NCI-H774 (cell line): ENCODE measurements at places on chromosomes 13 and 19.

DNA sequence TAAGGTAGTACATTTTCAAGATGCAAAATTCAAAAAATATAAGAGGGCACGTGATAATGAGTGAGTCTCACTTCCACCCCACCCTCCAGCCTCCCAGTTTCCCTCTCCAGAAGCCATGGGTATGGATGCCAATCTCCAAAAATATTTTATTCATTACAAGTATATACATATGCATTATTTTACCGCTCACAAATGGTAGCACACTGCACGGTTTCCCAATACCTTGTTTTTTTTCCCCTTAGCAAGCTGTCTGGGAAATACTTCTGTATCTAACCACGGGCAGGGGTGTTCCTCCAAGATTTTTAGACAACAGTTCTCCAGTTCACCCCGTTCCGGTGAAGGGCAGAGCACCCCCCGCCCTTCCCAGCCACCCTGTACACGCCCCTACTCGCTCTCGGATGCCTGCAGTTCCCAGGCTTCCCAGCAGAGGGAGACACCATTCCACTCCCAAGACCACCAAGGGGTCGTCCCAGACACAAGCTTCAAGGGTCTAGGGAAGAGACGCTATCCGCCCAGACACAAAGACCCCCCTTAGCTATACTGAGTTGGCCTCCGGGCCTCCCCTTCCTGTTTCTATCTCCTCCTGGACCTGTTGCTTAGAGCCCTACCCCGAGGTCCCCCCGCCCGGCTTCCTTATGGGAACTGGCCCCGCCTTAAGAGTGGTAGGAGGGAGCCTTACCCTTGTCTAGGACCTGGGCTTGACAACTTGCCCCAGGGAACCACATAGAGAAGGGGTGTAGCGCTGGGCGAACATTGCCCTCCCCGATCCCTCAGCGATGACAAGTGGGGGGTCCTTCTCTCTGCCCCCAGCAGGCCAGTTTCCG is 1.1 kb upstream of the FXYD3 start:
- no peak for DNase-seq

GRCh38 chr13:21071015-21071414 is 9.6 kb upstream of the LATS2 start:
- DNase-seq = no peak

DNA sequence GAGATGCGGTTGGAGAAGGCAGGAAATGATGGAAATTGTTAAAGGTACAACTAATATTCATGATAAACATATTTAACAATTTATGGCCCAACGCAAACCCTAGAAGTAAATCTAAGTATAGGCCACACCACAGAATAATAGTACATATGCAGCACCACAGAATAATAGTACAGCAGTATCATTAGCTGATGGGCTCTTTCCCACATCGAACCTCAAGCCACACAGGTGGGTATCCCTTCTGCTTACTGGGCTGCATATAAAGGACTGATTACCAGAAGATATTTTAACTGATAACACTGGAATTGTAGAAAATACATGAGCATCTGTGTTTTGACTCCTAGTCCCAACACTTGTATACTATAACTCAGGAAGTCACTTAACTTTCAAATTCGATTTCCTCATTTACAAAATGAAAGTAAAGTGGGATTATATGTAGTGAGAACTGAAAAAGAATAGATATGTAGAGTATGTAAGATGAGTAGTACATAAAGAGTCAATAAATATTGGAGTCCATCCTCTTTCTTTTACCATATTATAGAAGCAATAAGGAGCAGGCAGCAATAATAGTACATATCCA is 91.5 kb downstream of the TSC22D1 start:
- DNase-seq = no peak

DNA sequence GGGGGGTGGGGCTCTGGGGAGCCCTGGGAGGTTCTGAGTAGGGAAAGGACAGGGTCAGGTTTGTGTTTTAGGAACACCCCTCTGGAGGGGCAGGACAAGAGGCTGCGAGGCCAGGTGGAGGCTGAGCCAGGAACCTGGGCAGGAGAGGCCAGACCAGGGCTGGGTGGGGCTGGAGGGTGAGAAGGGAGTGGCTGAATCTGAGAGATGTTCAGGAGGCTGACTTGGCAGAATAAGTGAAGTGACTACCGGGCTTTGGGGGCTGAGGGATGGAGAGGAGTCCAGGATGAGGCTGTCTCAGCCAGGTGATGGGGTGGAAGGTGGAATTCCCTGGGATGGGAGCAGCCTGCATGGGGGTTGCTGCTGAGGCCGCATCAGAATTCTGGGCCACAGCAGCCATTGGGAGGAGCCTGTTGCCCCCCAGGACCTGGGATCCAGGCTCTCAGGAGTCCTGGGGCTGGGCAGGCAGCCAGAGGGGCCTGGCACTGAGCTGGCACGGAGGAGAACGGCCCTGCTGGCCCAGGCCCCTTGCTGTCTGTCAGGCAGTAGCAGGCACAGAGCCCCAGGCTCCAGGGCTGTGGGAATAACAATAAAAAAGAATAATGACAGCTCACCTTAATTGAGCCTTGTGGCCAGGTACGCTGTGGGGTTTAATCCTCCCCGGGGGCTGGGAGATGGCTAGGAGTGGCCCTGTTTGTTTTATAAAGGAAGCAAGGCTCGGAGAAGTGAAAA is 3.3 kb downstream of the PPP5C start:
- DNase-seq = no peak

DNA sequence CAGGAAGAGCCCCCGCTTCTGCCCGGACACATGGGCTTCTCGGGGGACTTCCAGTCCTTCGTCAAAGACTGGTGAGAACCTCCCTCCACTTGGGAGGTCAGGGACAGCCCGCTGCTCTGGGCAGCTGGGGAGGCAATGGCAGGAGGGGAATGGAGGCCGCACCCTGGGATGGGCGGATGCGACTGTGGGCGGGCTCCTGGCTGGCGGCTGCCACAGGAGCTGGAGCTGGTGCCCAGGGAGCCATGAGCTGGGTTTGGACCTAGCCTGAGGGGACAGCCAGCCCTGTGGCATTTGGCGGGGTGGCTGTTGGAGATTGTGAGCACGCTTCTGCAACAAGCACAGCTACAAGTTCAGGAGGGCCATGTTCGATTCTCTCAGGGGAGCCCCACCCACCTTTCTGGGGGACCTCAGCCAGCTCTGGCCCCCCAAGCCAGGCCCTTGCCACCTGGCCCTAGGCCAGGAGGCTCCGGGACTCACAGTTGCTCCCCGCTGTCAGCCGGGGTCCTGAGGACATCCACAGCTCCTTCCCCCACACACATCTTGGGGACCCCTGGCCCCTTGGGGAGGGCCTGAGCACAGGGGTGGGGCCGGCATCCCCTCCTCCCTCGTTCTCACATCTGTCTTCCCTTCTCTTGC is 3.0 kb upstream of the TGFBR3L start:
- no peak for DNase-seq

- no peak for DNase-seq
Observed at GRCh38 chr19:4347521-4347920, 4.2 kb downstream of the MPND start.

DNA sequence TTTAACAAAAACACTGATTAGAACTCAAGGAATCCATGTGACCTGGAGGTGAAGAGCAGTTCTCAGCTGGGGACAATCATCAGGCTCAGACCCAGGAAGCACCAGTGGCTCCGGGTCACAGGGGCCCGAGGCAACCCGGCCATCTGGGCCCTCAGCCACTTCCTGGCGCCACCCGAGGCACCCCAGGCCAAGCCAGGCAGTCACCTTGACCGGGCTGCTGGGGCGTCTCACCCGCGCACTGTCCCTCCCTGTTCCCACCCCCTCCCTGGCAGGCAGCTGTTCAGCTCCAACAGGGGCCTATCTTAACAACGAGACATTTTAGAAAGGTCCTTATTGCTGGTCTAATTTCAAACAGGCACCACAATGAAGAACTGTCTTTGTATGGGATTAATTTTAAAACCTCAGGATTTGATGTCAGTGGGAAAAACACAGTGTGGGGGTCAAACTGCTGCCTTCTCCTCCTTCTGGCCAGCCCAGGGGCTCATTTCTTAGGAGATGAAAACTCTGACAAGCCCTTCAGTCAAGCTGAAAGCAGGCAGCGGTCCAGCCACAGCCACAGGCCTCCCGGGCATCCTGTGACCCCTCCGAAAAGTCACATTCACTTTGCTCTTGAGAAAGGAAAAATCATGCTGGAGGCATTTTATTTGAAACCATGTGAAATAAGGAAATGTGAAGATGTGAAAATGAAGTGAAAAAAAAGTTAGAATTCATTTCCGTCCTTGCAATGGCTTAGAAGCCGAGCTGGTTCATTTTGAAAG is 83.3 kb downstream of the KCTD15 start:
- DNase-seq = no peak

DNA sequence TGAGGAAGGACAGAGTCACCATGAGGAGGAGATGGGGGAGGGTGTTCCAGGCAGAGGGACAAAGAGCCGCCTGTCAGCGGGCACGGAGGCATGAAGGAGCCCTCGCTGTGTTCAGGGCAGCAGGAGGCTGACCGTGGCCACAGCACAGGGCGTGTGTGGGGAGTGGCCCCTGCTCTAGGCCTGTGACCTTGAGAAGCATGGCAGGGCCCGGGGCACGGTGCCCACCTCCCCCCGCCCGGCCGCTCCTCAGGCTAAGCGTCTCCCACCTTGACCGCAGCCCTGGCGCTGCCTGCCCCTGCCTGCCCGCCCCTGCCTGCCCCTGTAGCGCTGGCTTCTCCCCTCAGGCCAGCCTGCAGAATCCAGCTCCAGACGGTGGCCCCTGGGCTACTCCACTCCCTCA is 11.6 kb downstream of the MAP2K2 start:
- no peak for DNase-seq

DNA sequence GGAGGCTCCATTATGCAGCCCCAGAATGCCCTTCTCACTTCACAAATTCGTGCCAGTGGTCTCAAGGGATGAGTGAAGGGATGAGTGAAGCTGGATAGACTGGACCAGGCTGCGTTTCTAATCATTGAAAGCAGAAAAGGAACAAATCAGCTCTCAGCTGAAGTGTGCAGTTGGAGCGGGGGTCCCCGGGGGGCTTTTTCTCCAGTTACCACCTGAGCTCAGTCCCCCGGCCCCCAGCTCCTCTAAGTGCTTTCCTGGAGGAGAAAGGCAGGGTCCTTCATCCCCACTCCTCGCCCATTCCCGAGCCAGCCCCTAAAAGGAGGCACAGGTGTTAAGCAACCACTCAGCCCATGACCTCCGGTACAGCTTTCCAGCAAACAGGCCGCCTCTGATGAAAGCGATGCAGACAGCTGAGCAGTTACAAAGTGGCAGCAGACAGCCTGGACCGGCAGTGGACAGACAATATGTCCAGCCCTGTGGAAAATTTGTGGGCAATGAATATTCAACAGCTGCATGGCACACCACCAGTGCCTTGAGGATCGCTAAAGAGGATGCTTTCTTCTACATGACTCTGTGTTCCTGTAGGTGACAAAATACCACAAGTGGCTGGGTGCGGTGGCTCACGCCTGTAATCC is 110.7 kb upstream of the UBL3 start:
- no peak for DNase-seq

GRCh38 chr19:49549045-49549444 is 21.2 kb downstream of the RCN3 start:
- DNase-seq = no peak

- no peak for DNase-seq
Observed at GRCh38 chr13:103676329-103676728, 610.1 kb upstream of the SLC10A2 start.

- no peak for DNase-seq
Observed at GRCh38 chr19:48795685-48796070, 15.2 kb downstream of the BCAT2 start.

GRCh38 chr19:38089440-38089839 is 134.6 kb downstream of the DPF1 start:
- no peak for DNase-seq

DNA sequence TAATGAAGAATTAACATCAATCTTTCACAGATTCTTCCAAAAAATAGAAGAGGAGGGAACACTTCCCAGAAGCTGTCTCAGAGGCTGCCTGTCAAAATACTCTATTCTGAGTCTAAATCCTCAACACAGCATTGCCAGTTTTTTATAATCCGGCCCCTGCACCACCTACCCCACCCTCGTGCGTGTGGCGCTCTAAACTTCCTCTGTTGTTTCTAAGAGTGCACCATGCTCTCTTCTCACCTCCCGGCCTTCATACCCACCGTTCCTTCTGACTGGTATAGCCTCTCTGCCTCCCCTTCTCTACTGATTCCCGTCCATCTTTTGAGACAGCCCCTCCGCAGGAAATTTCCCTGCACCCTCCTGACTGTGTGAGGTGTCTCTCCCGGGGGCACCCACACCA is 136.8 kb downstream of the KATNAL1 start:
- no peak for DNase-seq

DNA sequence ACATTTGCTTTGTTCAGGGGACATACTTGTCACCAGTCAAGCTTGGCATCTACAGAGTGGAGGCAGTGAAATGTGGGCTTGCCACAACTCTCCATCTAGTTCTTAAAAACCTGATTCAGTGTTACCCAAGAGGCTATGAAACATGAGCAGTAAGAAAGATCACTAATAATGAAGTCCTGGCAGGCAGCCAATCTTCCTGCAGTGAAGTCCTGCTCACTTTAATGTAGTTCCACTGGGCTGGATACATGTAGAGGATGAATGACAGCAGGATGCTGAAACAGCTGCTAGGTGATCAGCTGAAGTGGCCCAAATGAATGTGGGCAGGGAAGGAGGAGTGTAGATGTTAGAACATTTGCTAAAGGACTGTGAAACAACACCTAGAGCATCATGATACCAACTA is 1213.1 kb downstream of the OLFM4 start:
- DNase-seq = no peak
